Breast epithelium (tissue), 4 donors: ENCODE measurements at places on chromosomes 2 and 18.

- H3K4me1 ChIP-seq: no peaks in the 10 kb centered on the region
- no peak overlapping the region for H3K4me3 ChIP-seq
- no peak overlapping the region for H3K27ac ChIP-seq
- no peaks in the 10 kb centered on the region for H3K36me3 ChIP-seq
Measured at GRCh38 chr2:32825291-32825712, 121.5 kb upstream of the LTBP1 start.

DNA sequence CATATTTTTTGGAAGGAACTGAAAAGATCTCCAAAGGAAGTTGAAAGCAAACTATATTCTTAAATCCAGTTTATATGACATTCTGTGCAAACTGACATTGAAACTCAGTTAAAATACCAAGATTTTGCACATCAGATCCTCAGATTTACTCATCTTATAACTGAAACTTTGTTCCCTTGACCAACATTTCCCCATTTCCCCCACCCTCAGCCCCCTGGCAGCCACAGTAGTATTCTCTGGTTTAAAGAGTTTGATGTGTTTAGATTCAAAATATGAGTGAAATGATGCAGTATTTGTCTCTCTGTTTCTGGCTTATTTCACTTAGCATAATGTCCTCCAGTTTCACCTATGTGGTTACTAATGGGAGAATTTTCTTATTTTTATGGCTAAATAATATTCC is 99.2 kb upstream of the ITGA4 start:
- no peaks in the 10 kb centered on the region for H3K4me1 ChIP-seq
- no peaks in the 10 kb centered on the region for H3K27me3 ChIP-seq
- no peaks in the 10 kb centered on the region for H3K36me3 ChIP-seq

DNA sequence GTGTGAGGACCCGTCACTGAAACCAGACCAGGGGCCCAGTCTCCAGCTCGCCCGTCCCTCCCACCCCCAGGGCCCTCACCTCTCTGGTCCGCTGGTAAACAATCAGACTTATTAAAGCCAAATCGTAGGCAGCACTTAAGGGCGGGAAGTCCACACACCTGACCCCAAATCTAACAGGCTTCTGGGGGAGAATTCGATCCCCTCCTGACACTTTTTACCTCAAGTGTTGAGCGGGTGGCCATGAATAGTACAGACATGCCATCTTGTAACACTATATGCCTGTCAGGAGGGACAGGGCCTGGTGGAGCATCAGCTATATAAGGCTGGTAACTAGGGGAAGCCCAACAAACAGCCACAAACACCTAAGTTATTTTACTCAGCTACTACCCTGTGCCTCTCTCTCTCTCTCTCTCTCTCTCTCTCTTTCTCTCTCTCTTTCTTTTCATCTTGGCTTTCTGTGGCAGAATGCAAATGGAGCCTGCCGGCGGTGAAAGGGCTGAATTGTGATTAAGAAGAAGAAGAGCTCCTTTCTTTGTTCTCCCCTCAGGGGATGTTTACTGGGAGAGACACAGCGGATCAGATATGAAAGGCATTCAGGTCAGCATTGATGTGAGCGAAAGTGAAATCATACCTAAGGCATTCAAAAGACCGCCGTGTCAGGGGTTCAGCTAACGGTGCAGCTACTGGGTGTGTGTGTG is 9.5 kb downstream of the ZEB2 start:
- H3K36me3 ChIP-seq: no peaks in the 10 kb centered on the region
- no peaks in the 10 kb centered on the region for H3K27me3 ChIP-seq
- DNase-seq: no peak
- no peaks in the 10 kb centered on the region for H3K4me1 ChIP-seq

GRCh38 chr2:190637281-190637734 is 11.6 kb upstream of the NAB1 start:
- peak overlapping the region; percentile 90 for H3K27ac ChIP-seq
- no peak for DNase-seq
- H3K4me3 ChIP-seq: no peak overlapping the region
- no peaks in the 10 kb centered on the region for H3K4me1 ChIP-seq
- H3K27me3 ChIP-seq: no peaks in the 10 kb centered on the region
